NCI-H460 (cell line): ENCODE measurements at places on chromosomes 11 and 22. TPM values are rescaled to one million over a fixed set of nuclear protein-coding genes. Genes with fewer than 3 reads are reported as not detected.

GRCh38 chr22:35591714-35592417 is 25.3 kb downstream of the MB start:
- no peak for DNase-seq

- DNase-seq, result no peak
These were observed 98.7 kb downstream of the MPPED1 start for GRCh38 chr22:43510281-43511070.

- no peak for DNase-seq
These were observed 18.1 kb downstream of the CKAP5 start for GRCh38 chr11:46827995-46828394.

DNA sequence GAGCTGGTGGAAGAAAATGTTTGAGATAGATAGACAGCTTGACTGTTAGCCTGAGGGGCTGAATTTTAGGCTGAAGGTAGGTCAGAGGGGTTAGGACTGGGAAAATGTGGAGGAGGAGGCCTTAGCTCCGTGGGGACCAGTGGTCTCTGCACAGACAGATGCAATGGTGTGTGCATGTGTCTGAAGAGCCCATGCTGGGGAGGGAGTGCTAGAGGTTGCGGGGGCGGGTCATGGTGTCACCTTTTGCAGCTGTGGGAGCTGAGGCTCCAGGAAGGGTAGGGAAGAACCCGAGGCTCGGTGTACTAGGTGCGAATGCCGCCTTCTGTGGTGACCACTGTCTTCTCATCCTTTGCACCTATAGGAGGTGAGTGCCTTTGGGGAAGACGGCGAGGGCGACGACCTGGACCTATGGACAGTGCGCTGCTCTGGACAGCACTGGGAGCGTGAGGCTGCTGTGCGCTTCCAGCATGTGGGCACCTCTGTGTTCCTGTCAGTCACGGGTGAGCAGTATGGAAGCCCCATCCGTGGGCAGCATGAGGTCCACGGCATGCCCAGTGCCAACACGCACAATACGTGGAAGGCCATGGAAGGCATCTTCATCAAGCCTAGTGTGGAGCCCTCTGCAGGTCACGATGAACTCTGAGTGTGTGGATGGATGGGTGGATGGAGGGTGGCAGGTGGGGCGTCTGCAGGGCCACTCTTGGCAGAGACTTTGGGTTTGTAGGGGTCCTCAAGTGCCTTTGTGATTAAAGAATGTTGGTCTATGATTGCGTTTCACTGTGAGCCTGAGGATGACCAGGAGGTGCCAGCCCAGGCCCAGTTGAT is 1.6 kb downstream of the SDF2L1 start:
- no peak for DNase-seq

- DNase-seq, result no peak
These were observed 59.7 kb downstream of the SPON1 start for GRCh38 chr11:14022251-14022650.

GRCh38 chr22:38144025-38144405 is 33.5 kb upstream of the BAIAP2L2 start:
- no peak for DNase-seq

The JAML gene
- not detected in 2 replicates for total RNA-seq

The DEFB131B gene
- total RNA-seq, result not detected in 2 replicates

The SHANK3 gene
- total RNA-seq, result 0.98 and 1.2 TPM in 2 replicates
